T-cell (primary cell): ENCODE measurements at places on chromosomes 1 and 21.
A peak's percentile ranks its signal among the peaks of the same experiment; 100 is the strongest.

- H3K4me1 ChIP-seq, result peaks cover 4% of the 10 kb centered on the region
- H3K27ac ChIP-seq, result no peak overlapping the region
- H3K27me3 ChIP-seq, result no peaks in the 10 kb centered on the region
- no peaks in the 10 kb centered on the region for H3K36me3 ChIP-seq
- DNase-seq, result no peak
Observed at GRCh38 chr1:214445831-214446614, 105.4 kb downstream of the PTPN14 start.

DNA sequence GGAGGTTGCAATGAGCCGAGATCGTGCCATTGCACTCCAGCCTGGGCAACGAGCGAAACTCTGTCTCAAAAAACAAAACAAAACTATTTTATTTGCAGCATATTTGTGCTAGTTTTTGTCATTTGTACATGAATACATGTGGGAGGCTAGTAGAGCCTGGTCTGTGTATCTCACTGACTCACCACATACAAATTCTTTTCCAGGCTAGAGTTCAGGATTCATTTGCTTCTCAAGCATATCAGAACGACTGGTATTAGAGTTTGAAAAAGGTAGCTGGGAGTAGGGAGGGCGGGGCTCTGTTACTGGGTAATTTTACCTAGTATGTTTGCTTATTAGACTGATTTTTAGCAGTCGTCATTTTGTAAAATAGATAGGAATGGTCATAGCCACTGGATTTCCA is 4.5 kb upstream of the TOR3A start:
- peaks cover 5% of the 10 kb centered on the region for H3K36me3 ChIP-seq
- H3K27ac ChIP-seq, result no peak overlapping the region
- no peaks in the 10 kb centered on the region for H3K27me3 ChIP-seq
- DNase-seq, result no peak

- no peaks in the 10 kb centered on the region for H3K27me3 ChIP-seq
- H3K27ac ChIP-seq, result no peak overlapping the region
- no peak for DNase-seq
Observed at GRCh38 chr1:221069178-221069903, 190.1 kb downstream of the HLX start.

GRCh38 chr1:233372218-233373120 is 44.9 kb downstream of the MAP3K21 start:
- DNase-seq, result no peak
- no peak overlapping the region for H3K4me3 ChIP-seq
- H3K27me3 ChIP-seq, result no peaks in the 10 kb centered on the region
- H3K36me3 ChIP-seq, result no peaks in the 10 kb centered on the region
- H3K4me1 ChIP-seq, result no peaks in the 10 kb centered on the region

- H3K27ac ChIP-seq, result no peak overlapping the region
- no peaks in the 10 kb centered on the region for H3K4me1 ChIP-seq
- no peaks in the 10 kb centered on the region for H3K36me3 ChIP-seq
- peaks cover 3% of the 10 kb centered on the region for H3K27me3 ChIP-seq
- no peak overlapping the region for H3K4me3 ChIP-seq
- no peak for DNase-seq
Observed at GRCh38 chr1:175812936-175813335, 69.5 kb upstream of the TNR start.

DNA sequence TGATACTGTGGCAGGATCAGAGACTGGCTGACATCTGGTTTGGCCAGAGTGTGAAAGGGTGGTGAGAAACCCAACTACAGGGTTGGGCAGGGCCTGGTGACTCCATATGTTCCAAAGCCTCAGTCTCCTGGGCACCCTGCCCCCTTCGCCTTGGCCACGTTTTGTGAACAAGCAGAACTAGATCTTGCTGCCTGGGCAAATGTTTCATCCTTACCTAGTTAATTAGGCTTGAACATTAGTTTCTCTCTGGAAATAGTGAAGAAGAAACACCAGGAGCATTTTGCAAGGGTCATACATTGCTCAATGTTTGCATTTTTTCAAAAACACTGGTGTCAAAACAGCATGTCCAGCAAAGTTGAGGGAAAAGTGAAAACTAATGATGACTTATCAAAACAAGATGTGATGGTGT is 60.5 kb downstream of the MAP3K7CL start:
- H3K36me3 ChIP-seq, result no peaks in the 10 kb centered on the region
- no peaks in the 10 kb centered on the region for H3K27me3 ChIP-seq
- no peak overlapping the region for H3K4me3 ChIP-seq
- H3K27ac ChIP-seq, result no peak overlapping the region
- no peak for DNase-seq

DNA sequence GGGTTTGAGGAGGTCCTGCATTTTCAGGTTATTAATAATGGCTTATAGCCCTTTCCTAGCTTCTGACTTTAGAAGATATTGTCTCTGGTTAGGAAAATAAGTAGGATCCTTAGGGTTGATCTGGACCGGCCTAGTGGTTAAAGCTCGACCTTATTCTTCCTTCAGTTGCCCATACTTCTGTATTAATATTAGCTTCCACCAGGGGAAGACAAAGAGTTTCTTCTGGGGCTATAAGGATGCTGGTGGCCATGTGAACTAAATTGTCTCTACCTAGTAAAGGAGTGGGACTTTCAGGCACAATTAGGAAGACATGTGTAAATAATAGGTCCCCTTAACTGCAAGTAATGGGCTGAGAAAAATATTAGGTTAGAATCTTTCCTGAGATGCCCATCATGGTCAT is 20.6 kb upstream of the FCGR2A start:
- no peak overlapping the region for H3K27ac ChIP-seq
- no peak for DNase-seq
- H3K27me3 ChIP-seq, result no peaks in the 10 kb centered on the region

DNA sequence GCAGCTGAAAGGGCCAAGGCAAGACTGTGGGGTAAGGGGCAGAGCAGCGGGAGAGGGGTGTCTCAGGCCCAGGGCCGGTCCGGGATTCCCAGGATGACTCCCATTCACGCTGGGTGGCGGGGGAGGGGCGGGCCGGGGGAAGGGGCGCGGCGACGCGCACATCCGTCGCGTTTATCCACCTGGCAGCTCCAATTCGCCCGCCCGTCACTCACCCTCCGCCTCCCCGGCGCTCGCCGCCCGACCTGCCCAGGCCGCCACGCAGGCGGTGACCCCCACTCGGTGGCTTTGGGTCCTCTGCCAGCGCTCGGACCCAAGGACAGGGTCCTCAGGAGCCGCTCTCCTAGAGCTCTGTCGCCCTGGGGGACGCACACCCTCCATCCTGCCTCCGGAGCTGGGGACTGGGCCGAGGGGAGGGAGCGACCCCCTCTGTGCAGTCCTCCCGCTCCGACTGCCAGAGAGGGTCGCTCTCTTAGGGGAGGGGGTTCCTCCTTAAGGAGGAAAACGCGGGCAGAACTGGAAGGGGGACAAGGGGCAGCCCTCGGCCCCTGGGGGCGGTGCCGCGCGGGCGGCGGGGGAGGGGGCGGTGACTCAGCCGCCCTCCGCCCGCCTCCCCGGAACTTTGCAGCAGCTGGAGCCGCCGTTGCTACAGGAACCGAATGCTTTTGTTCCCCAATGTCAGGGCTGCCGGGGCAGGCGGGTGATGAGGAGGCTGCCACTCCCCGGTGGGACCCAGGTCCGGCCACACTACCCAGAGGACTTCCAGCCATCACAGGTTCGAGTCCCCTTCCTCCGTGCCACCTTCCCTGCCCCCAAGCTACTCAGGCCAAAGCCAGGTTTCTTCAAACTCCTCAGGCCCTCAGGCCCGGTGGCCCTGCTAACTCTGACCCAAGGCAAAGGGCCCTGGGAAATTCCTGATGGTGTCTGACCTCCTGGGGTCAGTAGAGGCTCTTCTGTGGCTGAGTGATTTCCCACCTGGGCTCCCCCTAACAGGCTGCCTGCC is 3.4 kb downstream of the ADGRB2 start:
- no peaks in the 10 kb centered on the region for H3K36me3 ChIP-seq
- H3K4me1 ChIP-seq, result peaks cover 10% of the 10 kb centered on the region
- no peak overlapping the region for H3K27ac ChIP-seq
- no peaks in the 10 kb centered on the region for H3K27me3 ChIP-seq

DNA sequence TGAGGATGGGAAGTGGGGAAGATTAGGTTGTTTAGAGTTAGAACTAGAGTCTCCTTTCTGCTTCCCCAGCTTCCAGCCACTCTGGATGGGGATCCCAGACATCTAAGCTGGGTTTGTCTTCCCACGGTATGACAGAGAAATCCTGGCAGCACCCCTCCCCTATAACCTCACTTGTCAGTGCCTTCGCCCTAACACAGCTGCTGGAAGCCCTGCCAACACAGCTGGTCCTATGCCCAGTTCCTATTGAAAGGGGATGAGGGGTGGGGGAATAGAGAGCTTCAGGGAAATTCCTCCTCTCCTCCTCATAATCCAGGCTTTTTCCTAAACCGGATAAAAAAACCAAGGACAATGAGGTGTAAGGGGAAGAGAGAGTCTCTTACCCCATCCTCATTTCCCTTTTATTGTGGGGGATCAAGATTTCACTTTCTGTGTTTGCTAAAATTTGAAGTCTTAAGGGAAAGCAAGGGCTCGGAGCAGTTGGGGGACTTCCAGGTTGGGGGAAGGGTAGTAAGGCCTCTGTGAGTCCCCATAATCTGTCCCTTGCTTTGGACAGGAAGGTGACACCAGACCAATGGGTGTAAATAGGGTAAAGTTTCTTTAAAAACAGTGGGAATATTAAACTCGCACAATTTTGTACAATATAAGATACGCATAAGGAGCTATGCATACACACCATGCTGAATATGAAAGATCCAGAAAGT is 590 bp downstream of the TMOD4 start:
- no peak for DNase-seq
- H3K27ac ChIP-seq, result no peak overlapping the region
- H3K27me3 ChIP-seq, result no peaks in the 10 kb centered on the region
- H3K4me1 ChIP-seq, result no peaks in the 10 kb centered on the region
- no peak overlapping the region for H3K4me3 ChIP-seq
- peaks cover 13% of the 10 kb centered on the region for H3K36me3 ChIP-seq

GRCh38 chr1:119002028-119002686 is 14.0 kb upstream of the TBX15 start:
- no peaks in the 10 kb centered on the region for H3K36me3 ChIP-seq
- peaks cover 32% of the 10 kb centered on the region for H3K27me3 ChIP-seq
- no peak overlapping the region for H3K27ac ChIP-seq
- H3K4me1 ChIP-seq, result no peaks in the 10 kb centered on the region
- no peak for DNase-seq
- H3K4me3 ChIP-seq, result no peak overlapping the region

GRCh38 chr1:117146072-117146471 is 24.5 kb upstream of the TRIM45 start:
- H3K27me3 ChIP-seq, result no peaks in the 10 kb centered on the region
- no peak overlapping the region for H3K4me3 ChIP-seq
- H3K4me1 ChIP-seq, result no peaks in the 10 kb centered on the region
- H3K36me3 ChIP-seq, result no peaks in the 10 kb centered on the region
- no peak for DNase-seq
- H3K27ac ChIP-seq, result no peak overlapping the region

DNA sequence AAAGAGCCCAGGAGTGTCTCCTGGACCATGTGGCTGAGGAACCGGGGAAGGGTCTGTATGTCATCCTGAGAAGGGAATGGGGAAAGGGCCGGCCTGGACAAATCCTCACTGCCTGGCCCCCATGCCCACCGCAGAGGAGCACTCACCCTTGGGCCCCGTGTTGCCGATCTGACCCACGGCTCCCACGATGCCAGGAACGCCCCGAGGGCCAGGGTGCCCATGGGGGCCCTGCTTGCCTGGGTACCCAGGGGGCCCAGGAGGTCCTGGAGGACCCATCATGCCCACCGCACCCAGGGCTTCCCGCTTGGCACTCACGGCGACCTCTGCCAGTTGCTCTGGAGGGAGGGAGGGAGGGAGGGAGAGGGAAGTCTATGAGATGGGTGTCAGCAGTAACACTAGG is 14.6 kb downstream of the COL9A2 start:
- peaks cover 4% of the 10 kb centered on the region for H3K27me3 ChIP-seq
- no peak for DNase-seq
- no peaks in the 10 kb centered on the region for H3K4me1 ChIP-seq
- no peak overlapping the region for H3K4me3 ChIP-seq

- no peak for DNase-seq
- no peak overlapping the region for H3K27ac ChIP-seq
- no peaks in the 10 kb centered on the region for H3K36me3 ChIP-seq
- H3K4me1 ChIP-seq, result no peaks in the 10 kb centered on the region
- no peaks in the 10 kb centered on the region for H3K27me3 ChIP-seq
Observed at GRCh38 chr1:246483569-246483933, 23.5 kb downstream of the SMYD3 start.

GRCh38 chr1:56045477-56045876 is 533.9 kb downstream of the PLPP3 start:
- no peaks in the 10 kb centered on the region for H3K36me3 ChIP-seq
- no peak overlapping the region for H3K4me3 ChIP-seq
- no peak overlapping the region for H3K27ac ChIP-seq
- H3K27me3 ChIP-seq, result peaks cover 2% of the 10 kb centered on the region
- H3K4me1 ChIP-seq, result no peaks in the 10 kb centered on the region
- no peak for DNase-seq

DNA sequence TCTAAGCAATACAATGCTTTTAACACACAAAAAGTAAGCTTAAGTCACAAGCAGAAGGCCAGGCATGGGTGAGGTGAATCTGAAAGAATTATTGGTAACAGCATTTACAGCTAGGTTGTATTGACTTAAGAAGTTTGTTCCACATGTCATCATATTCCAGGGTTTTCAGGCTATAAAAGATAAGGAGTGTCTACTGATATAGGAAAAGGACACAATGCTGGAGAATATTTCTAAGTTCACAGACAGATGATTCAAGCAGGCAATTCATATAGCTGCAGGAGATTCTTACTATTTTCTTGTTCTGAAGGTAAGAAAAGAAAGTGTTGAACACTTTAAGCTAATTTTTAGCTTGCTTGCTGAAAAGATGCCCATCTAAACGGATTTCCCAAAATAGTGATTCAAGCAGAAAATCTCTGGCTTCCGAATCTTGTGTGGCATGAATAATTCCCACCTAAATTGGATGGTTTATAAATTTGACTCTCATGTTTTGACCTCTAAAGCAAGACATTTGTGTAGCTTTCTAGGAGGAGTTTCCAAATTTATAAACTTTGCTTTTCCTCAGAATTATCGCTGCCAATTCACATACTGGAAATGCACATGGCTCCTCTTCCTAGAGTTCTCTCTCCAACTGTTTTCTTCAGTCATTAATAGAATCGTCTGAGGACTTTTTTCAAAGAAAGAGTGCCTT is 95.6 kb upstream of the LBR start:
- H3K4me3 ChIP-seq, result no peak overlapping the region
- H3K36me3 ChIP-seq, result no peaks in the 10 kb centered on the region

GRCh38 chr1:27520651-27521050 is 30.7 kb upstream of the WASF2 start:
- no peaks in the 10 kb centered on the region for H3K36me3 ChIP-seq
- H3K27ac ChIP-seq, result peak overlapping the region; percentile 72
- peaks cover 2% of the 10 kb centered on the region for H3K27me3 ChIP-seq
- DNase-seq, result no peak
- H3K4me3 ChIP-seq, result no peak overlapping the region

GRCh38 chr1:243844186-243844585 is 5.9 kb downstream of the AKT3 start:
- no peaks in the 10 kb centered on the region for H3K36me3 ChIP-seq
- H3K27me3 ChIP-seq, result no peaks in the 10 kb centered on the region
- no peak overlapping the region for H3K4me3 ChIP-seq
- no peak overlapping the region for H3K27ac ChIP-seq
- DNase-seq, result no peak

DNA sequence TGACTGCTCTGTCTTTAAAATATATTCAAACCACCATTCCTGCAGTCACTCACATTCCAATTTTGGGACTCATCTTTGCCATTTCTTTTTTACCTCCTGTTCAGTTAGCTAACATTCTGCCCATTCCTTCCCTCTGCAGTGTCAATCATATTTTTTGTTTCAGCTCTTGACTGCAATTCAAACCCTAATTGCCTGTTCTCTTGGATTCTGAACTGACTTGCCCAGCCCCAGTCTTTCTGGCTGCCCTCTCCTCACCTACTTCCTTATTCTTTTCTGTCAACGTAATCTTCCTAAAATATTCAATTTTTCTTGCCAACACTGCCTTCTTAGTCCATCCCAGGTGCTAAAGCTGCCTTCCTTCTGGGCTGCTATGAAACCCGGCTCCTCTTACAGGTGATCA is 6.1 kb downstream of the PRDM2 start:
- no peaks in the 10 kb centered on the region for H3K27me3 ChIP-seq
- peaks cover 34% of the 10 kb centered on the region for H3K4me1 ChIP-seq
- H3K4me3 ChIP-seq, result no peak overlapping the region
